GM12878 (cell line): ENCODE measurements at places on chromosomes 3 and 15. TPM values are rescaled to one million over a fixed set of nuclear protein-coding genes. Genes with fewer than 3 reads are reported as not detected.

- no peak for DNase-seq
Measured at GRCh38 chr3:172343117-172343516, 105.1 kb downstream of the GHSR start.

- DNase-seq = no peak
Measured at GRCh38 chr15:39266890-39267289, 314.0 kb upstream of the THBS1 start.

- DNase-seq = no peak
Measured at GRCh38 chr3:54121414-54122323, 683 bp upstream of the CACNA2D3 start.

CCDC14 gene
- polyA plus RNA-seq = 22.5 and 22.7 TPM in 2 replicates

ELL3 gene
- polyA plus RNA-seq = 18.3 and 18.8 TPM in 2 replicates

SOX2 gene
- polyA plus RNA-seq = 0.07 TPM in 1 of 2 replicates, not detected in the other

DNA sequence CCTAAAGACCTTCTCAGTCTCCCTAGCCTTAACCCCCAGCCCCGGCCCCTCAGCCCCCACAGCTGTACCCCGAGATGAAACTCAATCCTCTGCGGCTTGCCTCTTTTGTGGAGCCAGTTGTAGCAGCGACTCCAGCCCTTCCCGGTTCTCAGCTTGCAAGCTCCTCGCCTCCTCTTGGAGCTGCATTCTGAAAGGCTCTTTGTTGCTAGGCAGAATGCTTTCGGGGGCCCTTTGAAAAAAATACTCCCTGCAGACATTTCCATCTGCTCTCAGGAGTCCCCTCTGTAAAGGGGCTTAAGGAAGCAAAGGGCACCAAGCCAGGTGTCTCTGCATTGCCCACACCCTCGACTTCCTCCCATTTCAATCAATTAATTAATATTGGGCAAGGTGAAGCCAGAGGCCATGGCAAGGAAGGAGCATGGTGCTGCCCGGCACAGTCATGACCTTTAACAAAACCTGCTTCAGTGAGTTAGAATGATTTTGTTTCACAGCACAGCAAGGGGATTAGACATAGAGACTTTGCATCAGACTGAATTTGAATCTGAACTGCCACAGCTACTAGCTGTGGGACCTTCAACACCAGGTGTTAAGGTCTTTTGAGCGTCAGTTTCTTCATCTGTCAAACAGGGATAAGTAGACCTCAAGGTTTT lies 65.5 kb downstream of the SRGAP3 start:
- no peak for DNase-seq

- no peak for DNase-seq
Measured at GRCh38 chr3:136952292-136952691, 5.5 kb upstream of the IL20RB start.

DNA sequence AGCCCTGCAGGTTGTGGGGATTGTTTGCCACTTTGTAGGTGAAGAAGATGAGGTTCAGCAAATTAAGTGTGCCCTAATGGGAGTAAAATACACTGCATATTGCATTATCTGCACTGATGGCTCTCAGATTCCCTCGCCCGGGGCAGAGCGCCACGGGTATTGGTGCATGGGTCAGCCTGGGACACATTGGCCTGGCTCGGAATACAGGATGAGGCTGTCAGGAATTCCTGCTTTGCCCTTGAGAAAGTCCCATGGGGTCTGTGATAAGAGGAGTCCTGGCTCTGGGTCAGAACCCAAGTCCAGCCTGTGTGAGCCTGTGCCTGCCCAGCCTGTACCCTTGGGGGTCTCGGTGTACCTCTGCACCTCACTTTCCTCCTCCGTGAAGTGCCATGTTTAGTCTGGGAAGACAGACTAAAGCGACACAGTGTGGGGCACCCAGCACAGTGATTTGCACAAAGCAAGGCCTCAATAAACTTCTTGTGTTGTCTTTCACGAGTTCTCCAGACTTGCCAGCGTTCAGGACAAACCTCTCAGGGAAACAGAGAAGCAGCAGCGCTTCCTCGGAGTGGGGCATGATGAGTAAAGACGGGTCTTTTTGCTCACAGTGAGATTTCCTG lies 107.6 kb downstream of the LRRK1 start:
- DNase-seq = no peak

DPPA2 gene
- not detected in 2 replicates for polyA plus RNA-seq

DNA sequence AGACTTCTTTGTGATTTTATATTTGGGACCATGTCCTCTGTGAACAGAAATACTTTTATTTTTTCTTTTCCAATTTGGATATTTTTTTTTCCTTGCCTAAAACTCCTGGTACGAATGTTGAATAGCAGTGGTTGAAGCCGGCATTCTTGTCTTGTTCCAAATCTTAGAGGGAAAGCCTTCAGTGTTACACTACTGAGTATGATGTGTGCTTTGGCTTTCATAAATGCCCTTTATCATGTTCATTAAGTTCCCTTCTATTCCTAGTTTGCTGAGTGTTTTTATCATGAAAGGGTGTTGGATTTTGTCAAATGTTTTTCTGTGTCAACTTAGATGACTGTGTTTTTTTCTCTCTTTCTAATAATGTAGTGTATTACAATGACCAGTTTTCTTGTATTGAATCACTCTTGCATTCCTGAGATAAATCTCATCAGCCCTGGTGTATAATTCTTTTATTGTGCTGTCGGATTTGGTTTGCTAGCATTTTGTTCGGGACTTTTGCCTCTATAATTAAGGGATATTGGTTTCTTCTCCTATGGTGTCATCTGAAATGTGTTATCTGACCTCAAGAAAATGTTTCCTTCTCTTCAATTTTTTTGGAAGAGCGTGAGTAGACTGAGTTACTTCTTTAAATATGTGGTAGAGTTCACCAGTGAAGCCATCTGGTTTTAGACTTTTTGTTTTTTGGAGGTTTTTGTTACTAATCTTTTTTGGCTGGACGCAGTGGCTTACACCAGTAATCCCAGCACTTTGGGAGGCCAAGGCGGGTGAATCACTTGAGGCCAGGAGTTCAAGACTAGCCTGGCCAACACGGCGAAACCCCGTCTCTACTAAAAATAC lies 33.3 kb downstream of the MAP1A start:
- no peak for DNase-seq

ALDH1A3 gene
- polyA plus RNA-seq = 0.20 and 0.21 TPM in 2 replicates

DNA sequence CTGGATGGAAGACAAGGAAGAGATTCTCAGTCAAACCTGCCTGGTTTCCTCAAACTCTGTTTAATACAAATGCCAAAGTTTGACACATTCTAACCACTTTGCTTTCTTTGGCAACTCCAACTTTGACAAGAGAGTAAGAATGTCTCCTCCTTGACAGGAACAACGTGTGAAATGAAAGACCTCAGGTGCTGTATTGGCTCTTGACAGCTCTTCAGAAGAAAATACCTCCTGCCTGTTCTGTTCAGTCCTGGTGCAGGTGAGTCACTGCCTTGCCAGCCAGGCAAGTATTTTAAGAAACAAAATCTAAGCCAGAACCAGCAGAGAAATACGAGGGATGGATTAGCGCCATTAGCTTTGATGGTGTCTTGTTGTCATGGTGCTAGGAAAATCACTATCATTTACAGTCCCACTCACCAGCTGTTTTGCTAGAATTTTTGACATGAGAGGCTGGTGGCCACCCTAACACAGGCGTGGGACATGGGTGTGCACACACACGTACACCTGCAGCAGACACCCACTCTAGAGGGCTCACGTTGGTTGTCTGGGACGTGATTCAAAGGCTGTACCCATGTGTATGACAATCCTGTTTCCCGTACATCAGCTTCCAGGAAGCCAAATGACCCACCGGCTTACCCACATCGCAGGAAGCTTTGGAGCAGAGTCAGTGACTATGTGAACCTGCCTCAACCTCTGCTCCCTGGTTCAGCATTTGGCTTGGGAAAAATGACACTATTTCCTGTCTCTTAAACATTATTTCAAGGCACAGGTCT lies 60.4 kb downstream of the CCNL1 start:
- no peak for DNase-seq

- DNase-seq = no peak
Measured at GRCh38 chr3:100163787-100164186, 49.5 kb upstream of the FILIP1L start.

- DNase-seq = no peak
Measured at GRCh38 chr15:63603516-63603915, 6.3 kb downstream of the FBXL22 start.

DNA sequence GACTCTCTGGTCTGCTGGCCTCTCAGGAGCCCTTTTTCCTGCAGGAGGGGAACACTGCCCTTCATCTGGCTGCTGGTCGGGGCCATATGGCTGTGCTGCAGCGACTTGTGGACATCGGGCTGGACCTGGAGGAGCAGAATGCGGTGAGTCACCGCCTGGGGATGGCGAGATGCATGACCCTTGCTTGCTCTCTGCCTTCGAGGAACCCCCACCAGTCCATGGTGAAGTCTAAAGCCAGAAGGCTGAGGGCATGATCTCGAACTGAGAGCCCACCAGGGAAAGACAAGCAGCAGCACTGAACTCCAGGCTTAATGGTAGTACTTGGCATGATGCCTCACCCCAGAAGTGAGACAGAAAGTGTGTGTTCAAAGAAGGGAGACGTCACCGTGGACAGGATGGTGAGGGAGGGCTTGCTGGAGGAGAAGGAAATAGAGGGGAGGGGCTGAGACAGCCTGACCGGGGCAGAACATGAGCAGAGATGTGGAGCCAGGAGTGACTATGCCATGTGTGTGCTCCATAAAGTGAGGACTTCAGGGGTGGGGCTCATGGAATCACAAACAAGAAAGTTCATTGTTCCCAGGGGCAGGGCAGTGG lies 19.2 kb downstream of the ANKDD1A start:
- DNase-seq = peak; percentile 16

DNA sequence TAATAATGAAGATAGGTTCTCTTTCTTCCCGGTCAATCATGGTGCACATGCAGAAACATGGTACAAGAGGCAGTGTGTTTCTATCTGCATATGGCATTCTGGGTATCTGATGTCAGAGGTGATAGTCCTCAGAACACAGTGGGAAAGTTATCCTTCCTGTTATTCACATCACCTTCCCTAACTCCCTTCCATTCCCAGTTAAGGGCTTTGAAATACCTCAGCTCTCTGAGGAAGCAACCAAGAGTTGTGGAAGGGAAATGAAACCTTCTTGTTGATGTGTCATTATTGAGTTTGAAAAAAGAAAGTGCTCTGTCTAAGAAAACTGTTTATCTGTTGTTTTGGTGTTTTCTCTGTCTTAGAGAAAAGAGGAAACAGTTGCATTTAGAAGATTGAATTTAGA lies 21.9 kb upstream of the P2RY13 start:
- DNase-seq = no peak

DNA sequence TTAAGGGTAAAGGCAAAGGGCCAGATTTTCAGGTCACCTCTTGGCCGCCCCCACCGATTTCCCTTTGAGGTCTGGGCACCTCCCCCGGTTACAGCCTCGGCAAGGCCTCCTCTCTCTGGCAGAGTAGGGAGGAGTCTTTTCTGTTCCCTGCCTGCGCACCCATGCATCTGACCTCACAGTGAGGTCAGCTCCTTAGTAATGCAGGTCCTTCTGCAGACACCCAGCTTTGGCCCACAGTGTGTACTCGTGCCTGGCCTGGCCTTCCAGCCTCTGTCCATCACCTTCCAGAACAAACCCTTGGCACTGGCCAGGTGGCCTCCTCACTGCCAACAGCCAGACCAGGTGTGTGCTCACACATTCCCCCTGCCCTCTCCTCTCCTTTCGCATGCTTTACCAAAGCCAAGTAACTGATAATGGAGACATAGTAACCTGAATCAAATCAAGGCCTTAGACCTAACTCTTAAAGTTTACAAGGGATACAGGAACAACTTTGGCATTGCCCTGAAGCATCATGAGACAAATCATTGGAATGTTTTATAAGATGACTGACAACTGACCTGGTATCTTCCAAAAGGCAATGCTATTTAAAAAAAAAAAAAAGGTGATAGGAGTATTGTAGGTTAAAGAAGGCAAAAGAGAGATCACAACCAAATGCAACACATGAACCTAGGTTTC lies 61.3 kb downstream of the CORO2B start:
- DNase-seq = no peak

DNA sequence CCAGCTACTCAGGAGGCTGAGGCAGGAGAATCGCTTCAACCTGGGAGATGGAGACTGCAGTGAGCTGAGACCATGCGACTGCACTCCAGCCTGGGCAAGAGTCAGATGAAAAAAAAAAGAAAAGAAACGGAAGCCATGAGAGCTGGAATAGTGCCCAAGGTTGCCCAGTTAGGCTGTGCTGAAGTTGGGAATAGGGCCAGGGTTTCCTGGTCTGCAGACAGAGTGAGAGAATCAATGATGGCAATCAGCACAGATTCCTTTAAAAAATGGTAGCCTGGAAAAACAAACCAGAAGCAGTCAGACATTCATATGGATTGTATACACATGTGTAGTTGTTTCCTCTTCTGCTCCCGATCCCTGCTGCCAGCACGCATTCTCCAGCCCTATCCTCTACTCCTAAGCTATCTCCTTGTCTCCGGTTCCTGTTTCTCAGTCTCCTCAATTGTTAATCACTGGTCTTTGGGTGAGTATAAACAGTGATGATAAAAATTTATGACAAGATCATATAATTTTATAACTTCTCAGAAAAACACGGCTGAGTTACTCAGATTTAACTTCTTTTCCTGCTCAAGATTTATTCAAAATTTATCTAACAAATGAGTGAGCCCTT lies 316.2 kb upstream of the UMPS start:
- no peak for DNase-seq

EPHA6 gene
- polyA plus RNA-seq = not detected in 2 replicates

GRCh38 chr3:182451871-182452270 lies 341.4 kb upstream of the ATP11B start:
- DNase-seq = no peak

DNA sequence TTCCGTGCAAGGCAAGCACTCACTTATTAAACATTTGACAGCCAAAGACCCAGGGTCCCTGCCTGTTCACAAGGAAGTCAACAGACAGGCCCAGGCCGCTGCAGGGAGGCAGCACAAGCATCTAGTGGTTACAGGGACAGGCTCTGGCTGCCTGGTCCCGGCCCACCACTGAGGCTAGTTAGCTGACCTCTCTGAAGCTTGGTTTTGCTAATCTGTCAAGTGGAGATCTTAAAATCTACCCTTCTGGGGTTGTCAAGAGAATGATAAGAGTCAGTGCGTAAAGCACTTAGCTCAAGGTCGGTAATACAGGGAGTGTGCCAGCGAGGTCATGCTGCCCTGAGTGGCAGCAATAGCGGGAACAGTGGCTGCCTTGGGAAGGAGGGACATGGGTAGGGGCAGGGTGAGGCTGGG lies 6.0 kb downstream of the GNB5 start:
- DNase-seq = no peak

DNA sequence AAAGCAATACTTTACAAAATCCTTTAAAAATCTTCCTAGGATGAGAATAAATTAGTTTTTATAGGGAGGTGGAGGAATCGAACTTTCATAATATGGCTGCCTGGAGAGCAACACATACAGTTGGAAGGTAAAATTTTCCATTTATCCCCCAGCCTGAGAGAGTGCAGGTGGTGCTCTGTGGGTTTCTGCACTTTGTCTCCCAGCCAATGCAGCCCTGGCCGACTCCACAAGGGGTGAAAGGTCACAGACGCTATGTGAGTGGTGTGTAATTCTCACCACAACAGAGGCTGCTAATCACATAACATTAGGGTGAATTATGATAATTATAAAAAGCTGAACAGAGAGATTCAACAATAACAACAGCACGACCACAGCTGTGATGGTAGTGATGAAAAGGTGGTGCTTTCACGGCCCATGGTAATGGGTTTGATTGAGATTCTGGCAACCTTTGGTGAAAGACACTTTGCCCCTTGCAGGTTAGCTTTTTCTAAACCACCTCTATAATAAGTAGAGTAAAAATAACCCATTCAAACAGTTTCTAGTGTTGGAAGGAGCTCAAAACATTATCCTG lies 30.1 kb upstream of the NANOGP8 start:
- no peak for DNase-seq
